Neural crest cell (in vitro differentiated cells): ENCODE measurements at places on chromosomes 4 and X.

- DNase-seq, result no peak
These were observed 174.3 kb downstream of the ADGRL3 start for GRCh38 chr4:61374447-61374891.

DNA sequence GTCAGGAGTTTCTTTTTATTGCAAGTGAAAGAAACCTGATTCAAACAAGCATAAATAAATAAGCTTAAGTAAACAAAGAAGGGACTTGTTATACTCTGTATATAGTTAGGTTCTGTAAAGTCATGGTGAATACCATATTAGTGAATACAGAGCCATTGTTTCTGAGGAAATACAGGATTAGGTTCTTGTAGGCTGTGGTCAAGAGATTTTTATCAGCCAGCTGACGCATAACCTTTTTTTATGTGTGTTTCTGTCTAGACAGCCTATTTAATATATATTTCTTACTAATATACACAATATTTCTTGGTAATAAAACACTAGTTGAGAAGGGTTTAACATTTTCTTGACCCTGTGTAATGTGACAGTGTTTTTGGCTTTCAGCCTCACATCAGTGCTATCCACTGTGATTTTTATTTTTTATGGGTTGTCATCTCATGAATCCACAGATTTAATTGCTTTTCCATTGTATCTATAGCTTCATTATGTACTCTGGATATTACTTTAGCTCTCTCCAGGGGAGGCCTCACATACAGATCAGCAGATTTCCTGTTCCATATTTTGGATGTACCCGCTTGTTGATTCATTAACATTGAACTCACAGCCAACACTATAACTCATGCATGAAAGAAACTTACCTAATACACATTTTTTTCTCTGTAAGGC lies 8.0 kb downstream of the HERC3 start:
- no peak for DNase-seq

DNA sequence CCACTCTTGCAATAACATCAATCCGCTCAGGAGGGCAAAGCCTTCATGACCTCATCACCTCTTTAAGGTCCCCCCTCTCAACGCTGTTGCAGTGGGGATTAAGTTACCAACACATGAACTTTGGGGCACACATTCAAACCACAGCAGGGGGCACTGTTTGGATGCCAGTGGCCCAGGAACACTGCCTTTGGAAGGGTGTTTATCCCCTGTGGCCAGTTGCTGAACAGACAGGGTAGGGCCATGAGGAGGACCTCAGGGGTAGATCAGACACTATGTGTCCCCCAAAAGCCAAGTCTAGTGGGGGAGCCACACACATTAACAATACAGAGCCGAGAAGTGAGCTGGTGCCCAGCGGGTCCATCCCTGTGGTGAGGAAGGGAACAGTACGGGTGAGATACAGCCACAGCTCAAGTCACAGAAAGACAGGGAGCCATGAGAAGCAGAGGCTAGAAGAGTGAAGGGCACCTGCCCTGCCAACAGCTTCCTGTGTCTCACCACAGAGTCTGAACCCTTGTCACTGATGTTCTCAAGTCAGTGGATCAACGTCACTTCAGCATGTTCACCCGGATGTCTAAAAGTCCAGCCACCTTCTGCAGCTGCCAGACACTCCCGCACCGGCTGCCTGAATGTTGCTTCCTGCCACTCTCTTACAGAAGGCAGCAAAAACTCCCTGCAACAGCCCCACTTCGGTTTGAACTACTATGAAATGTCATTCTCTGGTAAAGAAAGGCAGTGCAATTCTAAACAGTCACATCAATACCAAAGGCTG lies 19.9 kb upstream of the MXD4 start:
- no peak for DNase-seq

- no peak for DNase-seq
These were observed 850.4 kb upstream of the FRG1 start for GRCh38 chr4:189090174-189090814.

GRCh38 chr4:169033660-169034059 lies 23.6 kb upstream of the CBR4 start:
- no peak for DNase-seq

GRCh38 chr4:100087743-100088142 lies 102.5 kb downstream of the DDIT4L start:
- no peak for DNase-seq

DNA sequence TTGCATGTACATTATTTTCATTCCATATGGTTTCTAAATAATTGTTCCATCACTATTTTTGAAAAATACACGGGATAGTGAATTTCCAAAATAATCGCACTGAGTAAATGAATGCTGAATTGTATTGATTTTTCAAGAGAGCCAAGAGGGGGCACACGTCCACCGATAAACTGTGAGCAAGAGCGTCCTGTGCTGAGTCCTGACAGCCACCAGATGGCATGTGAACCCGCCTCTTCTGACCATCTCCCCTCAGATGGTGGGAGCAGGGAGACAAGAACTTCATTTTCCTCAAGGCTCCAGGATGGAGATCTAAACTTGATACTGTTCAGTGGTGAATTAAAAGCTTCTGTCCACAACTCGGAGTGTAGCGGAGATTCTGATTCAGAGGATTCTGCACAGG lies 30.6 kb upstream of the IL9R start:
- peak; percentile 6 for DNase-seq
